ENCODE measurements at places on chromosomes 11 and 22.

DNA sequence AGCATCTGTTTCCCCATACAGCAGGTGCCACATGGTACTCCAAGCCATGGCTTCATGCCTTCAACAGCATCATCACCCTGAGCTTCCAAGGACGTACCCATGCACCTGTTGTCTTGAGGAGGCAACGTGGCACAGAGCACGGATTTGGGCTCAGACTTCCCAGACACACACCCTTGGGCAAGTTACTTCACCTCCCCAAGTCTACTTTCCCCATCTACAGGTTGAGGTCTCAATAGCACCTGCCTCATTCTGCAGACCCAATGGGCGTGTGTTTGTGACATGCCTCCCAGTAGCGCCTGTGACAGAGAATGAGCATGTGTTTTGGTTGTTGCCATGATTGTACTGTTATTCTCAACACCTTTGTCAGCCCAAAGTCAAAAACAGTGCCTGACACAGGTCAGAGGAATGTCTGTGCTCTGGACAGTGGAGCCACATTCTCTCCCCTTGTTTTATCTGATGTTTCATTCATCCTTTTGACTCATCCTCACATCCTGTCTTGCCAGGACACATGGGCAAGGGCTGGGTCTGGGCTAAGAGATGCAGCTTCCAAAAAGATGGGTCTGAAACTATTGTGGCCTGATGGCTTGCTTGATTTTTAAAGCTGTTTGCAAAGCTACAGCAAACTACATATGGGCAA, 53.4 kb upstream of the CCND1 start:
- peak; percentile 52 for DNase-seq

DNA sequence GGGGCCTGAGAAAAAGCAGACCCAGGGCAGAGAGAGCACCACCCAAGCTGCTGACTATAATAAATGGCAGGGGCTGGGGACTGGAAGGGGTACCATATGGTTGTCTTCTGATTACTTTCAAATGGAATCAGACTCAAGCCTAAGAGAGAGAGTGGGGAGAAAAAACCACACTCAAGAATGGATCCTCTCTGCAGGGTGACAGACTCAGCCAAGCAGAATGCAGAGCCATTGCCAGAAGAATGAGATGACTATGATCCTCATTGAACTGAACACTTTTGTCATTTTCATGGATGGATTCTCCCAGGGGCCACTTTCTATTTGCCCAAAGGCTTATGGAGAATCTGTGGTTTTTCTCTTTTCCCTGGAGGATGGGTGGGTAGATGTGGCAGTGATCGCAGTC, 8.7 kb downstream of the UBASH3B start:
- no peak for DNase-seq

GRCh38 chr11:83311701-83312100, 25.5 kb upstream of the CCDC90B start:
- DNase-seq = no peak

- DNase-seq = no peak
Measured at GRCh38 chr11:87281496-87281895, 243.8 kb downstream of the TMEM135 start.

Measured in trophoblast cell (in vitro differentiated cells and primary cell).